Anterior cingulate cortex (tissue), 58 donors: ENCODE measurements at places on chromosomes 6 and 20.

DNA sequence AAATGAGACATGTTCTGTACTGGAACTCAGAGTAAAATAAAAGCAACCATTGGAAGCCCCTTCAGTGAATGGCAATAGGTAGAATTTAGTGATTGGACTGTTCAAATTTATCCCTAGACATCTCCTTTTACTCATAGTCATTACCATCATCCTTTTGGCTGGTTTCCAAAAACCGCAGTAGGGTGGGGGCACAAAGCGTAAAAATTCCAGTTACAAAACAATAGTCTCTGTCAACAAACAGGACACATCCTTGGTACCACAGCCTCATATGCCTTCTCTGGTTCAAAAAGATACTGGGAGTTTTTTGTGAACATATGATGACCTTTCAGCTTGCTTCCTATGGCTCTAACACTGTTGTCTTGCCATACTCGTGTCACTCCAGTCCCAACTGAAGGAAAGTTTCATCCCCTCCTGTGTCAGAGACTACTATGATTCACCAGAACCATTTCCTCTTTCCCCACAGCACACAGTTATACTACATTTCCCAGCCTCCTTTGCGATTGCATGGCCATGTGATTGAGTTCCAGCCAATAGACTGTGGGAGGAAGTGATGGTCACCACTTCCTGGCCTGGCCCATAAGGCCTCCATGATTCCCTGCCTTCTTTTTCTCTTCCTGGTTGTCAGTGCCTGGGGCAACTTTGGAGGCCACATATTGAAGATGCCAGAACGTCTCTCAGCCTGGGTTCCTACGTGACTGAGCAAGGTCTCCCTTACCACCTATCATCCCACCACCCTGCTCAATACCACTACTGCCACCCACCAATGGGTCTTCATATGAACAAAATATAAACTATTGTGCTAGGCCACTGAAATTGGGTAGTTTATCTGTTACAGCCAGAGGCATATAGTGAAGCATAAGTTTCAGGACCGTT lies 162.4 kb downstream of the ID4 start:
- no peak for DNase-seq

GRCh38 chr20:49503176-49503575 lies 20.7 kb upstream of the KCNB1 start:
- DNase-seq, result no peak

DNA sequence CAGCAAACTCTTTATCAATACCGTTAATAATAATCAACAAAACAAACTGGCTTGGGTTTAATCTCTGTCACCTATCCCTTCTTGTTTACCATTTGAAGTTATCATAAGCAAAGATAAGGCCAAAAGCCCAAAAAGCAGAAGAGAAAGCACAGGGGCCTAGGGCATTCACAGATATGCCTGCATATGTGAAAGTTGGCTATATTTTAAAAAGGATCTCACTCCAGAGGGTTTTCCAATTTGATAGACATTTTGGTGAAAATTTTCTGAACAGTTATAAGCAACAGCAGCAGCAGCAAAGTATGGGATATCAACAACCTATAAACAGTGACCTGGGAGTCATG lies 101.1 kb downstream of the ATXN1 start:
- no peak for DNase-seq

- DNase-seq, result no peak
Observed at GRCh38 chr20:52104546-52105441, 86.8 kb downstream of the ZFP64 start.

DNA sequence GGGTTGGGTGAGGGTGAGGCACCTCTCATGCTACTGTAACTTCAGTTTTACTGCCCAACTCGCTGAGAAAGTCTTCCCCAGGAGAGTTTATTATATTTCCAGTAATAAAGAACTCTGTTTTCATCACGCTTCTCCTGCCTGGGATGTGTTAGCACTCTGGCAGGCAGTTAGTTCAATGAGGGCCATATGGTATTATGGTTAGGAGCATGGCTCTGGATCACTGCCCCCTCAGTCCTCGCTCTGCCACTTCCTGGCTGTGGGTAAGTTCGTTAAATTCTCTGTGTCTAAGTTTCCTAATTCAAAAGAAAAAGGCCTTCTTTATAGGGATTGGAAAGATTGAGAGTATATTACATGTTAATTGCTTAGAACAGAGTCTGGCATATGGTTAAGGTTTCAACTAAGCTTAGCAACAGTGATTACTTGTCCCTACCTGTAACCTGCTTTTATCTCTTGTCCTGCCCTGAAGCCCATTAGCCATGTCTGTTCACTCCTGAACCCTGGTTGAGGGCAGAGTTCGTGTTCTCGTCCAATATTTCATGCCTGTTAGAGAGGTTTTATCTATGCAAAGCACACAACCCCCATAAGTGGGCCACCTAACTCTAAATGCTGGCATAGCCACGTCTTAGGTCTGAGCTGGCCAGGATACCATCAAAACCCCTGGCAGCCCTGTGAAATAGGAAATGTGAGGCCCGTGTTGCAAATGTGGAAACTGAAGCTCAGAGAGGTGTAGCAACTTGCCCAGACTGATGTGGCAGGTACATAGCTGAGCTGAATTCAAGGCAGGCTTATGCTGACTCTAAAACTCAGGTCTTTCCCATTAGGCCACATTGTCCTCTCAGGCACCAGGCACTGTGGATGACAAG lies 342.5 kb upstream of the JARID2 start:
- no peak for DNase-seq

DNA sequence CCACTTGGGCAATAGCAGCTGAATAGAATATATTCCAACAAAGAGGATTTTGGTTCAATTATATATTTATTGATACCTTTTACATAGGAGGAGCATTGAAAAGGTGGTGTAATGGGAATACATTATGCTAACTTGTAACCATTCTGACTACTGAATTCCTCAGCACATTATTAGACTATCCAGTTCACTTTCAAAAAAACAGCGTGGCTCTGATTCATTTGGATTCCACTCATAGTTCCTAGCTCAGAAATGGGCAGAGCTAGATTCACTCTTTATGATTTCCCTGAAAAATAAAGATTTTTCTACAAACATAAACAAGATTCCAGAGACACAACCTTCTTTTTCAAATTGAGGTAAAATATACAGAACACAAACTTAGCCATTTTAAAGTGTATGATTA lies 9.2 kb upstream of the TRERF1 start:
- no peak for DNase-seq

DNA sequence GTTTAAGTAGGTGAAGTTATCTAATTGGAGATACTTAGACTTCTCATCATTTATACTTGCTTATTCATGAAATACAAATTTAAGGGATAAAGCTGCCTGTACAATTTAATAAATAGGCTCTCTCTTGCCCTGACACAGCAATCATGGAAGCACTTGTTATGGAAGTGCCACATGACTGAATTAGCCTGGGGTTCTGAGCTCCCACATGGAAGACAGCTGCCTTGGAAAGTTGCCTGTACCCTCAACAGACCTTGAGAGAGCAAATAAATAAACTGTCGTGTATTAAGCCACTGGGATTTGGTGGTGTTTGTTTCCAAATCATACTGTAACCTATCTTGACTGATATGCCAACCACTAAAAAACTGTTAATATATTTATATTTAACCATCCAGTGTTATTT lies 87.0 kb upstream of the RSPO3 start:
- no peak for DNase-seq

DNA sequence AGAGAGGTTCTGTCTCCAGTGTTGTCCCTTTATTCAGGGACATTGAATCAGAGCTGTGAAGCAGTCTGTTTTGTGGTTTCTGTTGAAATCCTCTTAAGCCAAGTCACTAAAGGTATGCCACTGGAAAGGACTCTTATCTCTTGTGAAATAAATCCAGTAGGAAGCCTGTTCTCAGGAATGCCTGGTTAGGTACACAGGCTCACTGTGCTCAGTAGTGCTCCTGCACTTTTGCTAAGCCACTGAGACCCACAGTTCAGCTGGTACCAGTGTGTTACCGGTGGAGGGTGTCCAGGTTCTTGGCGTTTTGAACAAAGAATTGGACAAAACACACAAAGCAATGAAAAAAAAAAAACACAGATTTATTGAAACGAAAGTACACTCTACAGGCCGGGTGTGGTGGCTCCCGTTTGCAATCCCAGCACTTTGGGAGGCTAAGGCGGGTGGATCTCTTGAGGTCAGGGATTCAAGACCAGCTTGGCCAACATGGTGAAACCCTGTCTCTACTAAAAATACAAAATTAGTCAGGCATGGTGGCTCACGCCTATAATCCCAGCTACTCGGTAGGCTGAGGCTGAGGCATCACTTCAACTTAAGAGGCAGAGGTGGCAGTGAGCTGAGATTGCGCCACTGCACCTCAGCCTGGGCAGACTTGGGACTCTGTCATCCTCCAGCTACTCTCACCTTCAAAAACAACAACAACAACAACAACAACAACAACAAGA lies 186.1 kb downstream of the JARID2 start:
- no peak for DNase-seq

DNA sequence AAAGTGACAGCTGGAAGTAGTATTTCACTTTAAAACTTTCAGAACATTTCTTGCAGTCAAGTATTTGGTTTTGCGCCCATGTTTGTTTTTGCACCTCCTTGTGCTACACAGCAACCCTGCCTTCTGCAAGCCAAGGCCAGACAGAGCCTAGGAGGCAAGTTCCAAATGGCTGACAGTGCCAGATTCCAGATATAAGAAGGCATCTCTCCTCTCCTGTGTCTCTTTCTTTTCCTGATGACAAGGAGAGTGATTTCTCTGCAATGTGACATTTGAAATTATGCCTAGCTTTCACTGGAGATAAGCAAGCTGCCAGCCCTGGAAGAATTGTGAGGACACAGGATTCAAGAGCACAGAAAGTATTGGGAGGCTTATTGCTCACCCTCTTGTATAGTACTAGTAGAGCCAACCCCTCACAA lies 149.1 kb upstream of the TENT5A start:
- no peak for DNase-seq

- DNase-seq, result no peak
Observed at GRCh38 chr6:98835149-98836024, 1.0 kb downstream of the POU3F2 start.

DNA sequence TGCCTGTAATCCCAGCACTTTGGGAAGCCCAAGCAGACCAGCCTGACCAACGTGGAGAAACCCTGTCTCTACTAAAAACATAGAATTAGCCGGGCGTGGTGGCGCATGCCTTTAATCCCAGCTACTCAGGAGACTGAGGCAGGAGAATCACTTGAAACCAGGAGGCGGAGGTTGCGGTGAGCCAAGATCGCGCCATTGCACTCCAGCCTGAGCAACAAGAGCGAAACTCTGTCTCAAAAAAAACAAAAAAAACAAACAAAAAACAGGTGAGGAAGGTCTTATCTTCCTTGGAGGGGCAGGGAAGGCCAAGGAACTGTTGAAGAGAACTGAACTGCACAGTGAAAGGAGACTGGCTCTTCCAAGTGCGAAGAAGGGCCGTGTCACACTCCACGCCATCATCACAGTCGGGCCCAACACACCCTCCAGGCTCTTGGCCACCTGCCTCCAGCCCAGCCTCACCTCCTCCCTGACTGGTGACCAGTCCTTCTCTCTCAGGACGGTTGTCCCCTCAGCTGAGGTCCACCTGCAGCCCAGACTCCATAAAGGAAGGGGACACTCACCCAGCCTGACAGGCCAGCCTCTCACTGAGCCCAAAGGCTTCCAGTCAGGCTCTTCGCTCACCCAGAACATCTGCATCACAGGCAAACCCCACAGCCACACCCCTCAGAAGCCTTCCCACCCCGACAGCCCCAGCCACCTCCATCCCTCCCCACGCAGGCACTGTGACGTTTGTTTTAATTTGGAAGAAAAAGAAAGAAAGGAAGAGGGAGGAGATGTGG lies 4.1 kb downstream of the ZC3H12D start:
- no peak for DNase-seq
